ENCODE measurements at places on chromosomes 1 and 21. TPM values are rescaled to one million over a fixed set of nuclear protein-coding genes. Genes with fewer than 3 reads are reported as not detected.

- no peaks in the 10 kb centered on the region for H3K4me1 ChIP-seq
- no peaks in the 10 kb centered on the region for H3K27me3 ChIP-seq
- H3K27ac ChIP-seq: no peak overlapping the region
- no peak for DNase-seq
- H3K4me3 ChIP-seq: no peak overlapping the region
- H3K36me3 ChIP-seq: no peaks in the 10 kb centered on the region
Observed at GRCh38 chr1:30232288-30232899, 491.0 kb downstream of the MATN1 start.

GRCh38 chr1:162404550-162405160, 7.3 kb downstream of the SH2D1B start:
- H3K27me3 ChIP-seq: no peaks in the 10 kb centered on the region
- no peak overlapping the region for H3K27ac ChIP-seq
- H3K4me1 ChIP-seq: no peaks in the 10 kb centered on the region
- no peak overlapping the region for H3K4me3 ChIP-seq
- H3K36me3 ChIP-seq: no peaks in the 10 kb centered on the region

DNA sequence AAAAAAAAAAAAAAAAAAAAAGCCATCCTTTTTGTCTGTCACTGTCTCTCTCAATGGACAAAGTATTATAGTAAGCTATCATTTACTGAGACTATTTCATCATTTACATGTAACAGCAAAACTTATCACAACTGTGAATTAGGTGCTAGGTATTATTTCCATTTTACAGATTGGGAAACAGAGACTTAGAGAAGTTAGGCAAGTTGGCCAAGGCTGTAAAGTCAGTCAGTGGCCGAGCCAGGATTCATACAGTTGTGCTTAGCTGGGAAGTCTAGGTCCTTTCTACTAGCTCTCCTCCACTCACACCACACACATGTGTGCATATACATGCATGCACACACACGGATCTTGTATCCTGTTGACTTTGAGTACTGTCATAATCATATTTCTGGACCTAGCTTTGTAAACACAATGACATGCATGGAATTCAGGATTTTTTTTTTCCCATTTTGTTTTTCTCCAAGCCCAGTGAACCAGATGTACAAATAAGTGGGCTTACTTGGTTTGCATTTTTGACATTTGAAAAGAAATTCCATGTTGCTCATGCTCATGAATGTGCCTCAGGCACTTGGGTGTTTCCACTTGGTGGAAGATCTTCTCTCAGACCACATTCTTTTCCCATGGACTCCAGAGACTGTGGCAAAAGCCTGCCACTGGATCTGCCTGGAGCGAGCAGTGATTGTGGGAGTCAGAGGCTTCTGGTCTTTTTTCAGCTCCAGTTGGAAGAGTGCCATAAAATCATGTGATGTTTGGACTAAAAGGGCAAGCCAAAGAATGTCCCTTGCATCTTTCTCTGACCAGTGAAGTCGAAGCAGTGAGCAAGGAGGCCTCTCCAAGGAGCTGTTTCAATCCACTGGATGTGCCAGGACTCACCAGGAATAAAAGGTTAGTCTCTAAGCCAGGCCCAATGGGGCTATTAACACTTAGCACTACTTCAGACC, 61.7 kb upstream of the DNAJC6 start:
- no peaks in the 10 kb centered on the region for H3K4me1 ChIP-seq
- no peak overlapping the region for H3K4me3 ChIP-seq

DNA sequence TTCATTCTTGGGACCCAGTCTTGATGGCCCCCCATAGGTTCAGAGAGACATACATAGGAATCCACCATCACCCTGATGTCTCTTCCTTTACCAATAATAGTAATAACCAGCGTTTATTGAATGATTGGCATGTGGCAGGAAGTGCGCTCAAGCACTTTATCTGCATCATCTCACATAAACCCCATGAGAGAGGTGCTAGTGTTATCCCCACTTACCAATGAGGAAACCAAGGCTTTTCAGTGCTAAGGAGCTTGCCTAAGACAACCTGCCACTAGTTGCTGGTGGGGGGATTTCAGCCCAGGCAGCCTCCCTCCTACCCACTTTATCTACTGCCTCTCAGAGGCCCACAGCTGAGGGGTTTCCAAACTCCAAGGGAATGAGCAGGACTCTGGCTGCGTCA, 7.7 kb downstream of the LGR6 start:
- DNase-seq: no peak
- H3K4me1 ChIP-seq: no peaks in the 10 kb centered on the region
- no peak overlapping the region for H3K4me3 ChIP-seq
- H3K36me3 ChIP-seq: no peaks in the 10 kb centered on the region
- no peak overlapping the region for H3K27ac ChIP-seq

GRCh38 chr1:86508583-86508969, 38.3 kb upstream of the CLCA4 start:
- no peaks in the 10 kb centered on the region for H3K27me3 ChIP-seq
- no peak overlapping the region for H3K4me3 ChIP-seq
- no peak for DNase-seq
- H3K27ac ChIP-seq: no peak overlapping the region

- H3K36me3 ChIP-seq: no peaks in the 10 kb centered on the region
- H3K27me3 ChIP-seq: no peaks in the 10 kb centered on the region
- no peak overlapping the region for H3K4me3 ChIP-seq
- H3K4me1 ChIP-seq: peaks cover 10% of the 10 kb centered on the region
- DNase-seq: no peak
Observed at GRCh38 chr21:24938573-24938972, 668.7 kb downstream of the MRPL39 start.

DNA sequence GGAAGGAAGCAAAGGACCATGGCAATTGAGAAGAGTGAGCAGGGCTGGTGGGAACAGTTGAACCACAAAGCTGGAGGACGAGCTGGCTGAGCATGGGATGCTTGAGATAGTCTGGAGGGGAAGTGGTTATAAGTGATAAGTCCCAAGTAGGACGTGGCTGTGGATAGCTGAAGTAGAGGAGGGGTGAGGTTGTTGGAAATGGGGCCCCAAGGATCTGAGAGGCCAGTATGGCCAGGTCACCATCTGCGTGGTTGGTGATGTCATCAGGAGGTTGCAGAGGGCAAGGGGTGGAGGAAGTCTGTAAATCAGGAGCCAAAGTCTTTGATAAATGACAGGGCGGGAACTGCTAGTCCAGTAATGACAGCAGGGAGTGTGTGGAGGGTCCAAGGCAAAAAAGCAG, 11.0 kb upstream of the REN start:
- no peak for DNase-seq
- H3K27me3 ChIP-seq: no peaks in the 10 kb centered on the region
- peaks cover under 1% of the 10 kb centered on the region for H3K4me1 ChIP-seq
- no peaks in the 10 kb centered on the region for H3K36me3 ChIP-seq
- no peak overlapping the region for H3K27ac ChIP-seq
- no peak overlapping the region for H3K4me3 ChIP-seq

DNA sequence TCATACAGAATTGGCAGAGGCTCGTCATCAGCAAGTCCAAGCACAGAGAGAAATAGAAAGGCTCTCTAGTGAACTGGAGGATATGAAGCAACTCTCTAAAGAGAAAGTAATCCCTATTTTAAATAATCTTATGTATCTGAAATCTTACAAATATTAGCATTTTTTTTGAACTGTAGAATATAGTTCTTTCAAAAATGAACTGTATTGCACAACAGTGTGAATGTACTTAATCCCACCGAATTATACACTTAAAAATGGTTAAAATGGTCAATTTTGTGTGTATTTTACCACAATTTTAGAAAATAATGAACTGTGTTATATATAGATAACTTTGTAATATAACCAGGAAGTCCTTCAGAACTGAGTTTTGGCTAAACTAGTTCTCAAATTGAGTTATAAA, 75.9 kb downstream of the CCDC18 start:
- no peaks in the 10 kb centered on the region for H3K36me3 ChIP-seq
- DNase-seq: no peak
- H3K27me3 ChIP-seq: no peaks in the 10 kb centered on the region
- H3K4me3 ChIP-seq: no peak overlapping the region

DNA sequence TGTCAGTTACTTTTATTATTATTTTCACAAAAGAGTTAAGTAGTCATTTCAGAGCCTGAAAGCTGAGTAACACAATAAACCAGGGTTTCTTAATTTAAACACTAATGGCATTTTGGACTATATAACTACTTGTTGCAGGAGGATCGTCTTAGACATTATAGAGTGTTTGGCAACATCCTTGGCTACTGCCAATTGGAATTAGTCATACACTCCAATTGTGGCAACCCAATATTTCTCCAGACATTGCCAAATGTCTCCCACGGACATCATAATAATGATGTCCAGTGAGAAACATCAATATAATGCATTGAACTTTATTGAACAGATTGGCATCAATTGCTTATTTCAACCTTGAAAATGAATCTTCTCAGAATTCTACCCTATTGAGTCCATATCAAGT, 441.9 kb upstream of the ADGRL4 start:
- H3K27ac ChIP-seq: no peak overlapping the region
- H3K36me3 ChIP-seq: no peaks in the 10 kb centered on the region
- no peak for DNase-seq
- H3K27me3 ChIP-seq: no peaks in the 10 kb centered on the region
- no peak overlapping the region for H3K4me3 ChIP-seq

DNA sequence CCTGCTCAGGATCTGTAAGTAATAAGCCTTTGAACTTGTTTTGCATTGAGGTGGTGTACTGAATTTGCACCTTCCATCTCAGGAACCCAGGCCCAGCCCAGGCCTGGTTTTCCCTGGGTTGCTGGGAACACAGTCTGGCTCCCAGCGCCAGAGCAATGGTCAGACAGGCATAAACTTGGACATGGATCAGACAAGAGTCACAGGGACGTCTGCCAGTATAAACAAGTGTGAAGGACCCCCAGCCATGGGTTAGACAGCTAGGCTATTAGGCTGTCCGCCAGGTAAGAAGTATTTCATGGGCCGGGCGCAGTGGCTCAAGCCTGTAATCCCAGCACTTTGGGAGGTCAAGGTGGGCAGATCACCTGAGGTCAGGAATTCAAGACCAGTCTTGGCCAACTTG, 5.5 kb downstream of the IFNLR1 start:
- peaks cover 2% of the 10 kb centered on the region for H3K36me3 ChIP-seq
- no peaks in the 10 kb centered on the region for H3K27me3 ChIP-seq
- H3K27ac ChIP-seq: peak overlapping the region; percentile 65

DNA sequence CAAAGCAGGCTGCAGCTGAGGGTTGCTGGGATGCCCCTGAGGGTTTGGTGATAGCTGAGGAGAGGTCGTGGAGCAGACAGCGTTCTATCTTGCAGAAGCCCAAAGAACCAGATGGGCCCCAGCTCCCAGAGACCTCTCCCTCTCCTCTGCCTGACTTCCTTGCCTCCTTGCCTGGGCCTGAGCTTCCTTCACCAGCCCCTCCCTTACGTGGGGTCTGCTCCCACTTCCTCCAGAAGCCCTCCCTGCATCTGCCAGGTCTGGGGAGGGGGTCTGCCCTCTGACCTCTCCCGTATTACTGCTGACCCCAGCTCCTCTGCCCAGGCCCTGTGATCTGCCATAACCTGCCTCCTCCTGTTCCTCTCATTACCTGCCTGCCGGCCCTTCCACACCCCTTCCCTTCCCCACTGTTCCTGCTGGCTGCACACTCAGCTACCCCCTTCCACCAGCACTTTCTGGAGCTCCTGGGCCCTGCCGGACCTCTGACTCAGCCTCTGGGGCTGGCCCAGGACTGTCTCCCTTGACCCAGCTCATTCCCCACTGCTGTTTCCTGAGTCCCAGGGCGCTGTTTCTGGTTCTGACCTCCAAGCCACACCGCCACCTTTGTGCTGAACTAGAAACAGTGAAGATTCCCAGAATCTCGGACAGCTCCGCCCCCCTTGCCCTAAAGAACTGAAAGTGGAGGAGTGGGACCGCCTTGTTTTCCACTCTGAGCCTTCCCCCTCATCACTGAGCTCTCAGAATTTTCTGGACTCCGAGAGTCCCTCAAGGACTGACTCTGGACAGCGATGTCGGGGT, 237.7 kb upstream of the C1orf174 start:
- H3K27ac ChIP-seq: no peak overlapping the region
- DNase-seq: no peak
- H3K36me3 ChIP-seq: no peaks in the 10 kb centered on the region
- H3K4me1 ChIP-seq: no peaks in the 10 kb centered on the region

GRCh38 chr1:177464686-177465085, 293.9 kb downstream of the BRINP2 start:
- H3K4me1 ChIP-seq: no peaks in the 10 kb centered on the region
- no peak overlapping the region for H3K27ac ChIP-seq
- no peaks in the 10 kb centered on the region for H3K27me3 ChIP-seq
- no peak for DNase-seq
- no peak overlapping the region for H3K4me3 ChIP-seq

DNA sequence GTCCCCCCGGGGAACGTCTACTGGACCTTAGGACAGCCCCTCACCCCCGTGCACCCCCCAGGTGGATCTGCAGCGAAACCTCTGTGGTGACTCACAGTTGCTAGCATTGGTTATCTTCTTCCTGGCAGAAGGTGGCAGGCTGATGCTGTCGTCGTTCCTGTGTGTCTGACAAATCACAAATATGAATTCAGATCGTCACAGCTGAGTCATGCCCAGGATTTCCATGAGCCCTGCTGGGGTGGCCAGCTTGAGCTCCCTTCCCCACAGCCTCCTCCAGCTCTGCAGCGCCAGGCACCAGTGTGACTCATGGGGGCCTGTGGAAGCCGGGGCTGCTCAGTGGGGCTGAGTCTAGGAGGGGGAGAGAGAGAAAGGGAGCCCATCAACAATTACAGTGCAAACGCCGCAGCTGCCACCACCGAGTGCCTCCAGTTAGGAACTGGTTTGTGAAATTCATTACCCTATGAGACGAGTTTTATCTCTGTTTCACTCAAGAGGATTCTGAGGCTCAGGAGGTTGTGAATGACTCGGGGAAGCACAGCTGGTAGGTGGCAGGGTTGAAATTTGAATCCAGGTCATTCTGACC, 197.9 kb downstream of the DYRK1A start:
- H3K36me3 ChIP-seq: no peaks in the 10 kb centered on the region
- H3K4me3 ChIP-seq: peak overlapping the region; percentile 45
- DNase-seq: peak; percentile 70
- H3K27me3 ChIP-seq: no peaks in the 10 kb centered on the region

DNA sequence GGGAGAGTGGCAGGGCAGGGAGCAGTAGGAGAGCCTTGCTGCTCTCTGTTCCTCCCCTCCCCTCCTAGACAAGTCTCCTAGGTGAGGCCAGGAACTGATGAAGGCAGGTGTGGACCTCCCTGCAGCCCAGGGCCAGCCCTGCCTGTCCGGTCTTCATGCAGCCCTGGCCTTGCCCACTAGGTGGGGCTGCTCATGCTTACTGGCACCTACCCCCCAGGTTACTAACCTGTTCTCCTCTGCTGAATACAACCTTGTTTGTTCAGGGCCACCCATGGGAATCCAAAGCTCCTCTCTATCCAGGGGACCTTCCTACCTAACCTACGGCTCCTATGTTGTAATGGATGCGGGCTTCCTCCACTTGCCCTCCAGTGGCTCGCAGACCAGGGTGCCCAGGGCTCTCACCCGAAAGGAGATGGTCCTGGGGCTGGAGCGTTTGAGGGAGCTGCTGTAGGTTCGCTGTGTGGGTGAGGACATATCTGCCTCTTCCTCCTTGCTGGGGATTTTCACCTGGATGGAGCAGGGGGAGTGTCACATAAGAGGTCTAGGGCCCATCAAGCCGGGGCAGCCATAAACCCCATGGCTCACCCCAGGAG, 7.9 kb upstream of the TNNT2 start:
- H3K4me1 ChIP-seq: peaks cover 9% of the 10 kb centered on the region
- H3K4me3 ChIP-seq: no peak overlapping the region
- H3K36me3 ChIP-seq: no peaks in the 10 kb centered on the region
- H3K27ac ChIP-seq: no peak overlapping the region
- peak; percentile 85 for DNase-seq

TLR5 gene
- 10.1 TPM for total RNA-seq

IVNS1ABP gene
- 33.6 TPM for total RNA-seq

REN gene
- total RNA-seq: not detected

LEFTY2 gene
- total RNA-seq: 0.99 TPM

KLHDC8A gene
- total RNA-seq: 8.6 TPM

MDM4 gene
- total RNA-seq: 72.9 TPM

MTMR11 gene
- total RNA-seq: 28.3 TPM

PDE9A gene
- 5.2 TPM for total RNA-seq

SLC44A3 gene
- 17.8 TPM for total RNA-seq

Data from body of pancreas (tissue), 4 donors.